ENCODE measurements at places on chromosomes 12 and 14.

- DNase-seq: no peak
Observed at GRCh38 chr12:38056701-38057689, 259.6 kb upstream of the ALG10B start.

DNA sequence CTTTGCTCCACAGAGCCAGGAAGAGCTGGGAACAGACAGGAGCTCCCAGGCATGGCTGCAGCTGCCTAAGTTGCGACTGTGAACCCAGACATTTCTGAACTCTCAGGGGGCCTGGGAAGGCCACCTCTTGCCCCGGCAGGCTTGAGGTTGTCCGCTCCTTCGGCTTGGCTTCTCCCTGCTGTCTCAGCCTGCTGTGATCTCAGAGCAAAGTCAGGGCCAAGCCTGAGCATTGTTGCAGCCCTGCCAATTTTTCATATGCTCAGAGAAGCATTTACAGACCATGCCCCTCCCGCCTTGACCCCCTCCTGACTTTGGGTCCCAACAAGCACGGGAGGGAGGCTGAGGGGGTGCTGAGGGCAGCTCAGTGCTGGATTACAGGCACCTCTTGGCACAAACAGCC is 1439.1 kb upstream of the FLRT2 start:
- no peak for DNase-seq

- no peak for DNase-seq
Observed at GRCh38 chr14:25753130-25753529, 703.2 kb upstream of the STXBP6 start.

- DNase-seq: no peak
Observed at GRCh38 chr14:96409701-96410100, 17.8 kb downstream of the AK7 start.

- DNase-seq: no peak
Observed at GRCh38 chr14:95305145-95305544, 14.6 kb downstream of the CLMN start.

DNA sequence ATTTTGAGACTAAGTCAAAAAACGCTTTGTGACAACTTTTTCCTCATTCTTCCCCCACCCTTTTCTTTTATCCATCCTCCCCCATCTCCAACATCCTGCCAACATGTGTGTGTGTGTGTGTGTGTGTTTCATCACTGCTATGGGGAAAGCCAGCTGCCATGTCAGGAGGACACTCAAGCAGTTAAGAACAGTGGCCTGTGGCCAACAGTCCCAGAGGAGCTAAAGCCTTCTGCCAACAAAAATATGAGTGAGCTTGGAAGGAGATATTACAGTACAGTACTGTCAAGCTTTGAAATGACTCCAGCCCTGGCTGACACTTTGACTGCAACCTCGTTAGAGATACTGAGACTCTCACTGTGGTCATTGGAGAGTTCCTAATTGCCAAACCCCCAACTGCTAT is 5.0 kb upstream of the CSRP2 start:
- no peak for DNase-seq

- DNase-seq: no peak
Observed at GRCh38 chr14:53757732-53758131, 198.9 kb downstream of the BMP4 start.

DNA sequence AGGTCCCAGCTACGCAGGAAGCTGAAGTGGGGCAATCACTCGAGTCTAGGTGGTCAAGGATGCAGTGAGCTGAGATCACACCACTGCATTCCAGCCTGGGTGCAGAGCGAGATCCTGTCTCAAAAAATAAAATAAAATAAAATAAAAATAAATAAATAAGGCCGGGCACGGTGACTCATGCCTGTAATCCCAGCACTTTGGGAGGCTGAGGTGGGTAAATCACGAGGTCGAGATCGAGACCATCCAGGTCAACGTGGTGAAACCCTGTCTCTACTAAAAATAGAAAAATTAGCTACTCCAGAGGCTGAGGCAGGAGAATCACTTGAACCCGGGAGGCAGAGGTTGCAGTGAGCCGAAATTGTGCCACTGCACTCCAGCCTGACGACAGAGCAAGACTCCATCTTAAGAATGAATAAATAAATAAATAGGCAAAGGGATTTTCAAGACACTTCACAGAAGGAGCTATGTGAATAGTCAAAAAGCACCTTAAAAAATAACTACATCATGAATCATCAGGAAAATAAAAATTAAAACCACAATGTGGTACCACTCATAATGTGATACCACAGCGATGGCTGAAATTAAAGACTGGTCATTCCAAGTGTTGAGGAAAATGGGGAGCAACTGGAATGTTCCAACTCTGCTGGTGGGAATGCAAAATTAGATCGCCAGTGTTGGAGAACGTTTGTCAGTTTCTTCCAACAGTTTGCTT is 92.9 kb upstream of the TBX3 start:
- DNase-seq: no peak

Data from activated CD4-positive, CD25-positive, alpha-beta regulatory T cell (primary cell).